D721Med (cell line): ENCODE measurements at places on chromosomes 5 and 9.

- no peak for DNase-seq
Measured at GRCh38 chr5:58731641-58732040, 148.8 kb downstream of the RAB3C start.

DNA sequence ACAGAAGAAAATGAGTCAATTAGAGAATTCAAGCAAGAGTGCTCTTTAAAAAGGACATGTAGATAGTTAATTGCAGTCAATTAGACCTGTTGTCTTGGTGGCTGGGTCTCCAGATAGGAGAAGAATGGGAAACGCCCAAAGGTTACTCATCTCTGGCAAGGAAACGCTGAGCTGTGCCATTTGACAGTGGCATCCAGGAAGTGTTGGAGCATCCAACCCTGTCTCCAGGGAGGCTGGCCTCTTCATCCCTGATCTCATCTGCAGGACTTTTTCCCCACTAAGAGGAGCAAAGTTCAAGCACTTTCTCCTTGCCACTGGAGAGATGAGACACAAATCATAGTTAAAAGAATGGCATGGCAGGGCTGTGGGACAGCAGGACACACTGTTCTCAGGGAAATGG lies 111.7 kb upstream of the MSX2 start:
- no peak for DNase-seq

GRCh38 chr5:10601246-10602030 lies 37.6 kb downstream of the ANKRD33B start:
- no peak for DNase-seq

DNA sequence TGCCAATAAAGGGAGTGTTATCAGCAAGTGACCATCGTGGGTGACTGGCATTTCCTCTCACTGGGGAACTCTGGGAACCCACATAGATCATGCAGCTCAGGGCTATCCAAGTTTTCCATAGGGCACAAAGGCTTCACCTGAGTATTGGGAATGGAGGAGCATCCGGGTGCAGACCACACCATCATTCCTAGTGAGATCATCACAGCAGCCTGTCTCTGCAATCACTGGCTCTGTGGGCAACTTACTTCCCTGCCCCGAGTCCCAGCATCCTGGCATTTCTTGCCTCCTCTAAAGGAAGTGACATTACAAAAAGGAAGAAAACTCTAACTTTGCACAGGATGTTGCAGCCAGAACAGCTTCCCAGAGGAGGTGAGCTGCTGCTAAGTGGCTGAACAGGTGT lies 80.6 kb upstream of the SHB start:
- no peak for DNase-seq

DNA sequence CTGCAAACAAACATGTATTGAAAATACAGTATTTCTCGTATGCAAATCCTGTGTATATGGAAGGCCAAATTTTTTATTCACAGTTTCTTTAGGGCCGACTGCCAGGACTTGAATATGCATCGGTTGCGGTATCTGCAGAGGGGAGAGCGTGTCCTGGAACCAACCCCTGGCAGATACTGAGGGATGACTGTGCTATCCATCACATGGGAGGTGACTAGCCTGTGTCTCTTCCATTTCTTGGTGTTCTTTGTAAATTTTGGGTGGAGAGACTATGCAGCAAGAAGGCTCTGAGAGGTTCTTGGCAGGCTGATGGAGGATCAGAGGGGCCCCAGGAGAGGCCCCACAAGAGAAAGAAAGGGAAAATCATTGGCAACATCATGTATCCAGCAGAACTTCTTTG lies 384.3 kb downstream of the YTHDC2 start:
- DNase-seq: no peak

GRCh38 chr5:167794121-167794520 lies 497.3 kb upstream of the WWC1 start:
- DNase-seq: no peak

DNA sequence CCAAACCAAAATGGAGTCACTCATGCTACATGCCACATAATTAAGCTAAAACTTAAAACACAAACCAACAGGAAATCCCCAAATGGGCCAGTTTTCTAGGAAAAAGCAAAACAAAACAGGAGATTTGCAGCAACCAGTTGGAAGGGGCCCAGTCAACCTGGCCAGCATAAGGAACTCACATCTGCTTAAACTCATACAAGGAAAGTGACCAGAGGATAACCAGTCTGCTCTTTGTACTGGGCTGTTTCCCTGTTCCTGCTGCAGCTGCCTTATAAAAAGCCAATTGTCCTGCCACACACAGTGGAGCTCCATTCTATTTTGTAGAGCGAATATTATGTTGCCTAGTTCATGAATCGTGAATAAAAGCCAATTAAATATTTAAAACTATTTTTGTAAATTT lies 29.5 kb upstream of the PTPDC1 start:
- DNase-seq: no peak

GRCh38 chr5:133953568-133954145 lies 14.8 kb downstream of the C5orf15 start:
- no peak for DNase-seq

GRCh38 chr5:56212130-56212879 lies 20.8 kb downstream of the ANKRD55 start:
- DNase-seq: no peak

DNA sequence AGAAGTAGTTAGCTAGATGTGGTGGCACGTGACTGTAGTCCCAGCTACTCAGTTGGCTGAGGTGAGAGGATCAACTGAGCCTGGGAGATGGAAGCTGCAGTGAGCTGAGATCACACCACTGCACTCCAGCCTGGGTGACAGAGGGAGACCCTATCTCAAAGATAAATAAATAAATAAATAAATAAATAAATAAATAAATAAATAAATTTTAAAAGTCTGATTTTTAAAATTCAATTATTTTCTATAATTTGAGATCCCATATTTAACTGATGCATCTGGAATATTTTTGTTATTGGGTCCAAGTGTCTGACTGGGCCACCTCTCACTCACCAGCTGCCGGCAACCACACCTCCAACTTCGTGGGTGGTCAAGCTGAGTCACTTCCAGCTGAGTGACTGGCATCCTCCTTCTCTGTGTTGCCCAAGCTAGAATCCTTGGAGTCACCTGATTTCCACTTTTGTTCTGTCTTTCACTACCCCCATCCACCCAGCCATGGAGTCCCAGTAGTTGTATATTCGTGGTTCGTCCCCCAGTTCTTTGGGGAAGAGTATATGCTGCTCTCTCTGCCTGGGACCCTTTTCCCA lies 70.9 kb downstream of the EGFLAM start:
- no peak for DNase-seq

DNA sequence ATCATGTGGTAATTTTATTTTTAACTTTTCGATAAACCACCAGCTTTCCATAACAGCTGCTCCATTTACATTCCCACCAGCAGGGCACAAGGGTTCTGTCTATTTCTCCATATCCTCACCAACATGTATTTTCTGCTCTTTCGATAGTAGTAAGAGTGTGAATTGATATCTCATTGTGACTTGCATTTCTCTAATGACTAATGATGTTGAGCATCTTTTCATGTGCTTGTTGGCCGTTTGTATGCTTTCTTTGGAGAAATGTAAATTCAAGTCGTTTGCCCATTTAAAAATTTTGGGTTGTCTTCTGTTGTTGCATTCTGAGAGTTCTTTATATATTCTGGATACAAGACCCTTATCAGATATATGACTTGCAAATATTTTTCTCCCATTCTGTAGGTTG lies 45.9 kb downstream of the PSD2 start:
- DNase-seq: no peak

DNA sequence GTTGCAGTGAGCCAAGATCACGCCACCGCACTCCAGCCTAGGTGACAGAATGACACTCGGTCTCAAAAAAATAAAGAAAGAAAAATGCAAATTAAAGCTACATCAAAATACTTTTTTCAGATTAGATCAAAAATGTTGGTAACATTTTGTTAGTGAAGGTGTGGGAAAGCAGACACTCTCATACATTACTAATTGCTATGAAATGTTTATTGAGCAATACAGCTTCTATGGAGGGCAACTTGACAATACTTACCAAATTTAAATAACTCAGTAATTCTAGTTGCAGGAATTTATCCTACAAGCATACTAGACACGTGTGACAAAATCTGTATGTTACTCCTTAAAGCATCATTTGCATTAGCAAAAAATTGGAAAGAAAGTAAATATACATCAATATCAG lies 4.1 kb downstream of the TRIM23 start:
- DNase-seq: no peak

- no peak for DNase-seq
Measured at GRCh38 chr5:89573345-89573744, 690.4 kb upstream of the MEF2C start.

DNA sequence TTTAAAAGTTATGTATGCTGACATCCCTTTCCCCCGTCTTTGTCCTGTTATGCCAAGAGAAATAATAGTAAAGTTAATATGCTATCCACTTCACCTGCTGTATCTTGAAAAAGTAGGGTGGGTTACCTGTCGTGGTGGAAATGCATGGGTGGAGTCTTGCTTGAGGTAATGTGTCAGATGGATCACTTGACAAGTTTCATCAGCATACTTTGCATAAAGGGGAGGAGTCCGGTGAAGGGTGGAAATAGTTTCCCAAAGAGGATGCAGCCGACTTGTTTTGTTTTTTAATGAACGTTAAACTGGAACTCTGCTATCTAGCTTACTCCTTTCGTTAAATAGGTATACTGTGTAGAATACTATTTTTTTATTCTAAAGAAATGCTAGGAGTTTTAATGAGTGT lies 9.0 kb upstream of the DMRT3 start:
- no peak for DNase-seq

DNA sequence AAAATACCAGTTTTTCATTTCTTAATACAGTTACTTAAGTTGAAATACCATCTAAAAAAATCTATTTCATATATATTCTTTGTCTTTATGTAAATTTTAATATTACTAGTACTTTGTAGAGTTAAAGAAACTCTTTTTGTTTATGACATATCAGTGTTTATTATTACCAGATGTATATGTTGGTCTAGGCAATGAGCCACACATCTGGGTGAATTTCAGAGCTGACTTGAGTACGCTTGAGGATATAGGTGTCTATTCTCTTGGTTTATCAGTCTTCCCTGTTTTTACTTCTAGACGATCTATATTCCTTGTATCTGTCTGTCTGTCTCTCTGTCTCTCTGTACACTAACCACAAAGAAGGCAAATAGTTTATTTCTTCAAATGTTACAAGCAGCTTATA lies 2.9 kb downstream of the SMAD5 start:
- DNase-seq: no peak

DNA sequence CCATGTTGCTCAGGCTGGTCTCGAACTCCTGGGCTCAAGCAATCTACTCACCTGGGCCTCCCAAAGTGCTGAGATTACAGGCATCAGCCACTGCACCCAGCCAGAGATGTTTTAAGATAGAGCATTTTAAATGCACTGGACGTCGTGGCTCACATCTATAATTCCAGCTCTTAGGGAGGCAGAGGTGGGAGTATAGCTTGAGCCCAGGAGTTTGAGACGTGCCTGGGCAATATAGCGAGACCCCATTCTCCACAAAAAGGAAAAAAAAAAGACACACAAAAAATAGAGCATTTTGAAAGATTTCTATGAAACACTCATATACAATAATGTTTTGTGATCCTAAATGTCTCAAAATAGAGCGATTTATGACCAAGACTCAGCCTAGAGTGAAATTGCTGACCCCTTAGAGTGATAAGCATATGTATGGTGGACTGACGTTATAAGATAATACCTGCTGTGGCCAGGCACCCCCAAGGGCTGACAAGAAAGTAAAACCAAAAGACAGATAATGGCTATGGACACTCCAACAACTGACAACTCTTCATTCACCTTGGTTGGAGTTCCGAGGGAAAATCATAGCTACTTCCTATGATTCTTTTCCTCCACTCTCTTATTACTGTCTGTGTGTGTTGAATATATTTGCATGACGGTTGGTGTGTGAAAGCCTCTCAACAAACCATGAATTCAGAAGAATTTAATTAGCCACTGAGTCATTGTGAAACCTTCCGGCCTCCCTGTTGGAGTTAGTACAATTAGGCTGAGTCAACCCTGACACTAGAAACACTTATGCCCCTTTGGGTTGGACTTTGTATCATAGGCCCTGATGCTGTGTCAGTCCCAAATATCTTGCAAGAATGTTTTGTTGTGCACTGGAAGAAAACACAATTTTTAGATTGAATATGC lies 526.5 kb upstream of the NUDT12 start:
- no peak for DNase-seq

DNA sequence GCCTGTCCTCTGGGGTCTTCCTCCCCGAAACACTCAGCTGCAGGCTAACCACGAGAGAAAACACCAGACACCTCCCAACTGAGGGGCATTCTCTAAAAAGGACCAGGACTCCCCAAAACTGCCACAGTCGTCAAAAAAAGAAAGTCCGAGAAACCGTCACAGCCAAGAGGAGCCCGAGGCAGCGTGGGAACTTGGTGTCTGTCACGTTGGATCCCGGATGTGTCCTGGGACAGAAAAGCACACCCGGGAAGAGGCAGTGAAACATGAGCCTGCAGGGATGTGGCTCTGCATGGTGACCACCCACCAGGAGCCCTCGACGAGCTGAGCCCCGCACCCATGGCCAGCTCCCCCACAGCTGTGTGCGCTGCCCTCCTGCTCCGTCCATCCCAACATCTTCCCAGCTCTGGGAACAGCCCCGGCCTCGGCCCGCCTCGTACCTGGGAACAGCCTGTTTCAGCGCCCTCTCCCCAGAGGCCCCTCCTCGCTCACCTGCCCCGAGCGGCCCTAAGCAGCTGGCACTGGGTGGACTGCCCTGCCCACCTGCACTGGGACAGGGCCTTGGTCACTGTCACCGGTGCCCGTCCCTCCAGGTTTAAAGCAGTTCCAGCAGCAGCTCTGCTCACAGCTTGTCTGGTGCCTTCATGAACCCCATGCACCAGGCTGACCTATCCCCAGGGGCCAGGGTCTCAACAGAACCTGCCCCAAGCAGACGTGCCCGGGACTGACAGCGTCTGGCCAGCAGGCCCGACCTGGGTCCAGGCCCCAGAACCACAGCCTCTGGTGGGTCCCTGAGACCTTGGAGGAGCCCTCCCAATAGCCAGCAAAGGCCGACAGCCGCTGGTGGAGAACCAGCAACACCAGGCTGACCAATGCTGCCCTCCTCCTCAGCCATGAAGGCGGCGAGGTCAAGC lies 10.9 kb downstream of the SLC12A7 start:
- no peak for DNase-seq

- no peak for DNase-seq
Measured at GRCh38 chr5:89281766-89282553, 399.0 kb upstream of the MEF2C start.

DNA sequence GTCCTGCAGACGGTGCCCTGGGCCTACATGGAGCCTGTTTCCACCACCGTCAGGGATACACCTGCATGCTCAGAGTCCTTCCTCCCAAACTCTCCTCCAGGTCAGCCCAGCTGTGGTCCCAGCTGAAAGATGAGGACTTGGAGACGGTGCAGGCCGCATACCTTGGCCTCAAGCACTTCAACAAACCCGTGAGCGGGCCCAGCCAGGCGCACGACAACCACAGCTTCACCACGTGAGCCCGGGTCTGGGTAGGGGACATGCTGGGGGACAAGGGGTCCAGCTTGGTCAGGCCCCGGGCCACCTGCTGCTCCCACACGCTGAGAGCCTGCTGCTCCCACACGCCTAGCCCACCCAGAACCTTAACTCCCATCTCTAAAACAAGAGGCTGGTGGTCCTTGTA lies 16.6 kb upstream of the CARD19 start:
- no peak for DNase-seq

DNA sequence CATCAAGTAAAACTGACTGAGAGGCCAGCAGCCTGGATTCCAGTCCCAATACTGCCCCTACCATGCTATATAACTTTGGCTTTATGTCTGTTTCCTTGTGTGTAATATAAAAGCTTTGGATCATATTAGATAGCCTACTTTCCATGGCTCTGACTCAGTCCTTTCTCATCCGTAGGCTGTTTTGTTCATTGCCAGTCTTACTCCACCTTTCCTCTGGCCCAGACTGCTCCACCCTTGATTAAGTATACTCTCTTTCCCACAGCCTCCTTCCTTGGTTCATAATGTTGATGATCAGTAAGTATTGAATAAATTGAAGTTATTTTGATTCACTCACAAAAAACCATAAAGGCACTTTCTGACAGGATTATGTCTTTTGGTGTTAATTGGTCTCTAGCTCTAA lies 1.5 kb upstream of the MRPS30 start:
- no peak for DNase-seq
